OCI-M1 (cell line): ENCODE measurements at places on chromosomes 7 and 10.

DNA sequence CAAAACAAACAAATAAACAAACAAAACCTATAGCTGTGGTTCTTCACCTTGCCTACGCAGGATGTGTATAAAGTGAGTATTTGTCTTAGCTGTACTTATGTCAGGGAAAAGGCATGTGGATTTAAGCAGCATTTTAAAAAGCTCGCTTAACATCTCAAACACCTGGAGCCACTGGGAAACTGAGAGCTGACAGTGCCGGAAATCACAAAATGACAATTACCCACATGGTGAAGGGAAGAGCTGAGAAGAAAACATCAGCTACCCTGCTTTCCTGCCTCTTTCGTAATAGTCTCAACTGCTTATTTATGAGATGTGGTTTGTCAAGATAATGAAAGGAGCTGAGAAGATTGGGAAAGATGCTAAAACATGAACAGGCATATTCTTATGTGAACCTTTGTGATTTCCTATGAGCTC lies 31.1 kb upstream of the MSMB start:
- DNase-seq, result peak; percentile 73

- no peak for DNase-seq
Measured at GRCh38 chr7:133299676-133300075, 46.8 kb downstream of the EXOC4 start.

DNA sequence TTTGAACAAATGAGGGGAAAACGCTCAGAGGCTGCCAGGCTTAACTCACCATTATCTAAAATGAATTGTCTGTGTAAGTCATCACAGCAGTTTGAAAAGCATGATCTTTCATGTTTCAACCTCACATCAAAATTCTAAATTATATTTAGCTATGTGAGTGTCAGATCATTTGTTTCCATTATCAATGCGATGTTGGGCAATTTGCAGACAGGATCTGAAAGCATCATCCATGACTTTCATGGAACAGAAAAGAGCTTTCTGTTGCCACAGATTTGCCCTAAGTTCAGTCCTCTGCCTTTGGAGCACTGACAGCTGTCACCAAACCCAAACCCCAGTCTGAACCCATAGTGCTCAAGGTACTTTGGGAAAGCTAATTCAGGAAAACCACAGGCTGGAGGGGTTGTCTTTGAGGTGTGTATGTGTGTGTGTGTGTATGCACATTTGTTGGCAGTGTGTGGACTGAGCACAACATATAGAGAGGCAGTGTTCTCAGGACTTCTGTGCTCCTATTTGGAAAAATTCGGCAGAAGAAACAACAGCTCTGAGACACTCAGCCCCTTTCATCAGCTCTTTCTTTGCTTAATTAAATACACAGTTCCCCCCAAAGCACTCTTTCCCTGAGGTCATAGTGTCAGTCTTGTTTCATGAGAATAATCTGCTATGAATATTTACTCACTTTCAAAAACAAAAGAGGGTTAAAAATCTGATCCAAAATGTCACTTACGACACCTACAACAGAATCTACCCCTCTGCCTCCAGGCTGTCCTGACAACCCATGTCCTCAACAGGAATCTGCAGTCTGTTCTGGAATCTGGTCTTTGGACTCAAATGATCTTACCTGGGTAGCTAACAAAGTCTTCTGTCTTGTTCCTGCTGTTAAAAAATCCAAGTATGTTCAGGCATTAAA lies 188.5 kb upstream of the KLF14 start:
- no peak for DNase-seq

- DNase-seq, result no peak
Measured at GRCh38 chr7:28722684-28723083, 235.4 kb downstream of the TRIL start.

DNA sequence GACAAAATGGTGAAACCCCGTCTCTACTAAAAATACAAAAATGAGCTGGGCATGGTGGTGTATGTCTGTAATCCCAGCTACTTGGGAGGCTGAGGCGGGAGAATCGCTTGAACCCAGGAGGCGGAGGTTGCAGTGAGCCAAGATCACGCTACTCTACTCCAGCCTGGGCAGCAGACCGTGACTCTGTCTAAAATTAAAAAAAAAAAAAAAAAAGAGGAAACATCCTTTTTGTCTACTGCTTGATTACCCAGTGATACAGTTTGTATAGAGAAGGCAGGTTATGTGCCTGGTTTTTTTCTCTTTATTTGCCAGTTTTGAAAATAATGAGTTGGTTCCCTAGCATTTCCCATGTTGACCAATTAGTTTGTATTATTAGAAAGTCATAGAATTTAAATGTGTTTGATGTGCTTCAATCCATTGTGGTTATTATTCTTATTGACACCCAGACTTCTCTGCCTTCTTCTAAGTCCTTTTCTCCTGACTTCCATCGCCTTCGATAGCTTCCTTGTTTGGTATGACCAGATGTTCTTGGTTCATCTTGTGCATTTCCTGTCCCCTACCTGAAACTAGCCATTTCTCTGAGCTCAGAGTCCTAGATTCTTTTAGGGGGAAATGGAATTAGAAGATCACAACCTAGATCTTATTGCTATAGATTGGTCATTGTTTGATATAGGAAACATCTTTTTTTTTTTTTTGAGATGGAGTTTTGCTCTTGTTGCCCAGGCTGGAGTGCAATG lies 43.2 kb downstream of the VKORC1L1 start:
- DNase-seq, result no peak

DNA sequence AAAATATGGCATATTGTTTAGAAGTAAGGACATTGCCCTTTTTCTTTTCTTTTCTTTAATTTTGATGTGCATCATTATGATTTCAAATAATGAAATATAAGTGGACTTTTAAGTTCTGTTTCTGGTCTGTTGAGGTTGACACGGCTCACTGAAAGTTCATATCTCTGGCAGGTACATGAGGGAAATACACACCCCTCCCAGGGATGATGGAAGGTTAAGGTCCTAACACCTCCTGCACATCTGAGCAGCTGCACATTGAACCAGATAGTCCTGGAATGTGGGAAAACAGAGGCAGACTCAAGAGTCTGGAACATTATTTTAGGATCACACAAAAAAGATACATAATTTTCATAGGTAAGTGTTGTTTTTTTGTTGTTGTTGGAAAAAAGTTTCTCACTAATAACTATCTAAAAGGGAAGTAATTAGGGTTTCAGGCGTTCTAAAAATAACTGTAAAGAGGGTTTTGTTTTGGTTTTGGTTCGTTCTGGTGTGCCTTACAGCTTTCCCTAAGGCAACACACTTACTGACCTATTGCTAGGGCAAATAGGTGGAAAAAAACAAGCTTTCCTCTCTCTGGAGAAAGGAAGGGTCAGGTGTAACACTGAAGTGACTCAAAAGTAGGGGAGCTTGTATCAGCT lies 201.2 kb upstream of the PRKCQ start:
- DNase-seq, result no peak

GRCh38 chr10:130498042-130498441 lies 361.9 kb downstream of the GLRX3 start:
- DNase-seq, result no peak

DNA sequence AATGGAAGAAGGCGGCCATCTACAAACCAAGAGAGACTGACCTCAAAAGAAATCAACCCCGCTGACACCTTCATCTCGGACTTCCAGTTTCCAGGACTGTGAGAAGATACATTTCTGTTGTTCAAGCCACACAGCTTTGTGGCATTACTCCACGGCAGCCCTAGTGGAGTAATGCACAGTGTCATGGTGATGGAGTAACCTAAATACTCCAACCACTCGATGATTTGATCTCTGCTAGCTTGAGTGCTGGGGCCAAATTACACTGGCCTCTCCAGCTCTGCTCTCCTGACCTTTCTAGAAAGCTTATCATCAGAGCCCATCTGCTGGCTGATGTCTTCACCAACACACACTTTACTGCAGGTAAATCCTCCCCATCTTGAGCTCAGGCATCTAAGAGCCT lies 52.2 kb downstream of the GALNT17 start:
- no peak for DNase-seq
